ENCODE measurements at places on chromosomes 5 and 9.

- DNase-seq, result no peak
These were observed 77.0 kb downstream of the VCAN start for GRCh38 chr5:83548581-83548980.

- DNase-seq, result no peak
These were observed 35.1 kb downstream of the ADRA1B start for GRCh38 chr5:159951387-159951786.

GRCh38 chr9:132627594-132627993 lies 42.2 kb downstream of the DDX31 start:
- no peak for DNase-seq

DNA sequence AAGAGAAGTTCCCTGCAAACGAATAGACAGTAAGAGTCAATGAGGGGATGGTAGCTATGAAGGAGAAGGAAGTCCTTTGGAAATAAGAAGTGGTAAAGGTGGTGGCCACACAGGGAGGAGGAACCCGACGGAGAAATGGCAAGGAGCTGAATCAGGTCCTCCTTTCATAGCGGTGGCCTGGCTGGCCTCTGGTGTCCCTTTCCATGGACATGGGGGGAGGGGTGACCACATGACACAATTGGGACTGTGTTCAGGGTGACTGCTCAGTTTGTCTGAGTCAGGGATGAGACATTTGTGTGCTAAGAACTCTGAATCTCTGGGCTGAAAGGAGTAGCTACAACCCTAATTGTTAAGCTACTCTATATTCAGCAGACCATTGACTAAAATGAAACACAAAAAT lies 28.7 kb upstream of the TIMD4 start:
- DNase-seq, result no peak

GRCh38 chr5:369151-369868 lies 47.8 kb downstream of the AHRR start:
- peak; percentile 58 for DNase-seq

GRCh38 chr5:100646691-100647090 lies 111.5 kb downstream of the FAM174A start:
- no peak for DNase-seq

GRCh38 chr5:3694819-3695218 lies 99.2 kb downstream of the IRX1 start:
- DNase-seq, result no peak

DNA sequence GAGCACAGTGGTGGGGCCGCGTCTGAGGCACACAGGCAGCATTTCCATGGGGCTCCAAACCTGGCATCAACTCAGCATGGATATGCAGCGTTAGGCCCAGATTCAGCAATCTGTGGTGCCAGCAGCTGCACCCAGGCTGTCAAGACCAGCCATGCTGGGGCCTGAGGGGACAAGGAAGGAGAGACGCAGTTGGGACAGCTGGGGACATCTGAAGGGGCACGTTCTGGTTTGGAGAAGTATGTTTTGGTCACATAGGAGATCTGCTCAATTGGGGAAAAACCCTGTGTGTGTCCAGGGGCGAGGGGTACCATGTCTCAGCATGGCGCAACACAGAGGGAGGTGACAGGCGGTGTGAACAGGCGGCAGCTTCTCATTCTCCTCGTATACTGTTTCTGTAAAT lies 66.6 kb upstream of the ECM2 start:
- DNase-seq, result peak; percentile 50

- no peak for DNase-seq
These were observed 242.1 kb upstream of the DAPK1 start for GRCh38 chr9:87255431-87256155.
